ENCODE measurements at places on chromosomes 5 and 9.

DNA sequence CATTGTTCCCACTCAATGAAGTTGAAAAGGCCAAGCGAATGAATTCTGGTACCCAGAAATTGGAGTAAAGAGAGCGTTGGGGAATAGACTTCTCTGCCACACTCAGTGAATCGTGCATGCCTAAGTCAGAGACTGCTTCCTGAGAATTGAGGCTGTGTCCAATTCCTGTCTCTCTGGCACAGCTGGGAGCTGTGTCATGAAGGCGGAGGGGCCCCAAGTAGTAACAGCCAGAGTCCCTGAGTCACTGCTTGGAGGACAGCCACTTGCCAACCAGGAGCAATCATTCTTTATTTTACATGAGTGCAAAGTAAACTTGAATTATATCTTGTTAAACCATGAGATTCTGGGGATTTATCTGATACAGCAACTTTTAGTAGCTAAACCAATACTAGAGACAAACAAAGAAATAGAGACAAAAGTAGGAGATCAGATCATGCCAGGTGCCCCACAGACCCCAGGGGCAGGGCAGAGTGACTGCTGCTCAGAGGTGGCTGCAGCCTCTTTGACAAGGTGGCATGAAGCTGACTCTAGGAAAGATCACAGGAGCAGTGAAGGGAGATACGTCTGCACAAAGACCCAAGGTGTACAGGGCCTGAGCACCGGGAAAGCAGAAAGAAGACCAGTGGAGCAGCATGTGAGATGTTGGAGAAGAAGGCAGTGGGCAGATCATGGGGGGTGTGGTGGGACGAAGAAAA lies 246.0 kb downstream of the GADD45G start:
- no peak for DNase-seq

DNA sequence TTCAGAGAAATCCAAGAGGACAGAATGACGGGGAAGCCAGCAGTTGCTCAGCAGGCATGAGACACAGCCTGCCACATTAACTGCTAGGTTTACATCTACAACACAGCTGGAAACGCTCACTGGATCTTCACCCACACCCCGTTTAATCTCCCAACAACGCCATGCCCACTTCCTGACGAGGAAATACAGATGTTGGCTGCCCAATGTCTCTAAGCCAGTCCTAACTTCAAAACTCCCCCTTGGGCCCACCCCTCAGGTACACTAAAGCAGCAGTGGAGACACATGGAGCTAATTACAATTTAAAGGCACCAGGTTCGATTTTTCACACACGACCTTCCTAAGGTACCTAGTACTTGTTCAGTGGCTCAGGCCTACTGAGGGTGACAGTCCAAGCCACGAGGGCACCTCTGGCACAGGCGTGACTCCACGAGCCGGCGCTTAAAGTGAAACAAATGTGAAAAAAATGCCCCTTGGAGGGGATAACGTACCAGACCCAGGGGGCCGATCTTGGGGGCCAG lies 904 bp downstream of the RPL12 start:
- DNase-seq, result no peak

- DNase-seq, result no peak
Measured at GRCh38 chr9:137454597-137455358, 4.4 kb downstream of the NSMF start.

- no peak for DNase-seq
Measured at GRCh38 chr5:165310031-165310430, 1804.6 kb downstream of the MAT2B start.

DNA sequence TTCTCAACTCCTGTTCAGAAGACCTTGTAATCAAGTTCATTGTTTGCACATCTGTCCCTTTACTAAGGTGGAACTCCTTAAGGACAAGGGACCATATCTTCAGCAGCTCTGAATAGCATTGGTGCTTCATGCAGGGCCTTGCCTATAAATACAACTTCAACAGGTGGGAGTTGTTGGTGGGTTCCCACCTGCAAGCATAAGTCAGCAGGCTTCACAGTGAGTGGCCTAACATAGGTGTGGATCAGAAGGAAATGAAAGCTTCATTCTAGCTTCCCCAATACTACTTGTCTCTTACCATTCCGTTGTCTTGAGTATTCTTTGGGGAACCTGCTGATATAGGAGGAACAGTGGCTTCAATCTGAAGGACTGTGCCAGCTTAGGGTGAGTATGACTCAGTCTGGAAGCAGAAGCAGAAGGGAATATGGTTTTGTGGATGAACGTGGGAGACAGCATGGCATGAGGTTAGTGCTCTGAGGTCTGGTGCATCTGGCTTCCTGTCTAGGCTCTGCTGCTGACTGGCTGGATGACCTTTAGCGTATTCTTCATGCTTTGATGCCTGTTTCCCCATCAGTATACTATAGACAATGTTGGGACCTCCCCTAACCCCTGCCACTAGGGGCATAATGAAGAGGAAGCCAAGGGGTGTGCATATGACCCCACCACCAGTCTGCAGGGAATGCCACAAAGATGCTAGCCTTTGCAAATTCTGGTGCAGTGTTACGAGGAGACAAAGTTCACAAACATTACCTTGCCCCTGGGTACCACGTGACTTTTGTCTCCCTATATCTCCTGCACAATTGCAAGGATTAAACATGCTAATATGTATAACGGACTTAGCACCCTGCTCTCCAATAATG lies 192.3 kb downstream of the PALM2AKAP2 start:
- DNase-seq, result no peak
